Mesenteric fat pad (tissue), 1 donor: ENCODE measurements at places on chromosomes 13 and 19.

DNA sequence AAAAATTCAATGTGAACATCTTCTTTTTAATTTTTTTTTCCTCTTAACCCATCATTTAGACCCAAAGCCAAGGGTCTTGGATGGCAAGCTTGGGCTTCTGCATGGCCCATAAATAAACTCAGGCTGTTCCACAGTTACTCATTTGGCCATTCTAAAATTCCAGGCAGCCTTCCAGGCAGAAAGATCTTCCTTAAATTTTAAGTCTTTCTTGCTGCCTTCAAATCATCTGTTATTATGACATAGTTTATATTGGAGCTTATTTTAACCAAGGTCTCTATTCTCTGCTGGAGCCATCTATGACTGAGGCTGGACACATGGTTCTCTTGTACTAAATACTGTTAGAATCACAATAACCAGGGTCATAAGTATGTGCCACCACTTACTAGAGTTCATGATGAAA is 317.3 kb upstream of the MAB21L1 start:
- no peak for DNase-seq

DNA sequence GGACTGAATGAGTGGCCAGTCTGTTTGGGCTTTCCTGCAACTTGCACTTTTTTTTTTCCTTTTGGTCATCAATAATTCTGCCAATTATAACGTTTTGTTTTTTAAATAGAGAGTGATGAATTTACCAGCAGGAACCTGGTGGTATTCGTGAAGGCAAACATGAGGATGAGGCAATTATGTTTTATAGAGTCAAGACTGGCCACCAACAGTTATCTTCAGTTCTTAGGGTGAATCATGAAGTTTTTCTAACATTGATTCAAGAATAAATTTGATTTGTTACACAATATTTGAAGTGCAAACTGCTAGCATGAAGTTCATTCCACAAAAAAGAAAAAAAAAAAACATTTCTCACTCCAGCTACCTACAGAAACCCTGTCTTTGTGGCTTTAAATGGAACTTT is 244.5 kb downstream of the SPRY2 start:
- DNase-seq = no peak

GRCh38 chr13:100541897-100542825 is 46.4 kb downstream of the GGACT start:
- no peak for DNase-seq

- DNase-seq = no peak
Observed at GRCh38 chr19:18239303-18239702, 13.1 kb upstream of the PDE4C start.

GRCh38 chr13:27270594-27271520 is at the start of gene RASL11A:
RASL11A (plus strand) TSS chr13:27270830; CDS start chr13:27270945, 115 bp downstream.
- DNase-seq = peak; percentile 96

- no peak for DNase-seq
Observed at GRCh38 chr13:105587786-105588185, 947.7 kb downstream of the EFNB2 start.

- no peak for DNase-seq
Observed at GRCh38 chr19:48950830-48951519, 3.7 kb upstream of the BAX start.

- no peak for DNase-seq
Observed at GRCh38 chr19:1295169-1296012, 9.7 kb downstream of the EFNA2 start.

- DNase-seq = no peak
Observed at GRCh38 chr19:5987077-5987818, 9.3 kb upstream of the RANBP3 start.

DNA sequence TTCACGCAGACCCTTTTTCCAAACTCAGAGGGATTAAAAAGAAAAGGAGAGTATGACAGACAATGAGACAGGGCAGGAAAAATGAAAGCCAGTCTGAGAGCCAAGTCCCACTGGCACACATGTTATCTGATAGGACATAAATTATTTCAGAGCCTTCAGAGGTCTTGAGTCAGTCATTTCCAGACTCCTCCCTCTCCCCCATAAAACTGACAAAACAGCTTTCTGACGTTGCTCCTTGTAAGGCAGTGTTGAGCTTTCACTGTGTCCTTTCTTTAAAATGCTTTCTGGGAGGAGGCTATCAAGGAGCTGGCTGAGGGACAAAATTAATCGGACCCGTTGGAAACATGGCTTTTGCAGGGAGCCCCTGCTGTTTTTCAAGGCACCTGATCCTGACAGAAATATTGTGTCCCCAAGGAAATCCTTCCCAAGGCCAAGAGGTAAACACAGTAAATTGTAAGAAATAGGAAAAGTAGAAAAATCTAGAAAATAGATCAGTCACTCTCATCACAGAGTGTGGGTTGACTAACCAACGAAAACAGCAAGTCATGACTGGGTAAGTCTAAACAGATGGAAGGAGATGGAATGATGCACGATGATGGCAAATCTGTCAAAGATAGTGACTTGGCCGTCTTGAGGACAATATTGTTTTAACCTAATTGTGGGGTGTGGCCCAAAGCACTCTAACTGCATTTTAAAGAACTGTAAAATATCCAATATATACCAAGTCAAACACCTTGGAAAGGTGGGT is 89.7 kb downstream of the DCT start:
- no peak for DNase-seq

GRCh38 chr13:49343731-49344130 is 96.0 kb downstream of the CDADC1 start:
- no peak for DNase-seq

DNA sequence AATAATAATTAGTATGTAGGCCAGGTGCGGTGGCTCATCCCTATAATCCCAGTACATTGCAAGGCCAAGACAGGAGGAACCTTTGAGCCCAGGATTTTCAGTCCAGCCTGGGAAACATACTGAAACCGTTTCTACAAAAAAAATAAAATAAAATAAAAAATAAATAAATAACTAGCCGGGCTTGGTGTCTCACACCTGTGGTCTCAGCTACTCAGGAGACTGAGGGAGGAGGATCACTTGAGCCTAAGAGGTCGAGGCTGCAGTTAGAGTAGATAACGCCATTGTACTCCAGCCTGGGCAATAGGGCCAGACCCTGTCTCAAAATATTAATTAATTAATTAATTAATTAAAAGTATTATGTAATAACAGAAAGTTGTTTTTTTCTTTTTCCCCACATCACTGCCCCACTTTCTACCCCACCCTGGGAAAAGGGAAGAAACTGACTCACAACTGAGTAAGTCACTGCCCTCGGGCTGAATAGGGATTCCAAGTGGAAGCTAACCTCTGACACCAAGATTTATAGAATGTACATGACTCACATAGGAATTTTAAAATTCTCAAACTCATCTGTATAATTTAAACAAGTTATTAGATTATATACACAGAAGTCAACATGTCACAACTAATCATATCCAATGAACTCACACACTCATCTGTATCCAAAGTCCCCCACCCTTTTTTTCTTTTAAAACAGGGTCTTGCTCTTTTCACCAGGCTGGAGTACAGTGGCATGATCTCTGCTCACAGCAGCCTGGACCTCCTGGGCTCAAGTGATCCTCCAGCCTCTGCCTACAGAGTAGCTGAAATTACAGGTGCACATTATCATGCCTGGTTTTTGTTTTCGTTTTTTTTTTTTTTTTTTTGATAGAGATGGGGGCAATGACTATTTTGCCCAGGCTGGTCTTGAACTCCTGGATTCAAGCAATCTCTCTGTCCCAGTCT is 12.5 kb downstream of the ZNF611 start:
- no peak for DNase-seq

DNA sequence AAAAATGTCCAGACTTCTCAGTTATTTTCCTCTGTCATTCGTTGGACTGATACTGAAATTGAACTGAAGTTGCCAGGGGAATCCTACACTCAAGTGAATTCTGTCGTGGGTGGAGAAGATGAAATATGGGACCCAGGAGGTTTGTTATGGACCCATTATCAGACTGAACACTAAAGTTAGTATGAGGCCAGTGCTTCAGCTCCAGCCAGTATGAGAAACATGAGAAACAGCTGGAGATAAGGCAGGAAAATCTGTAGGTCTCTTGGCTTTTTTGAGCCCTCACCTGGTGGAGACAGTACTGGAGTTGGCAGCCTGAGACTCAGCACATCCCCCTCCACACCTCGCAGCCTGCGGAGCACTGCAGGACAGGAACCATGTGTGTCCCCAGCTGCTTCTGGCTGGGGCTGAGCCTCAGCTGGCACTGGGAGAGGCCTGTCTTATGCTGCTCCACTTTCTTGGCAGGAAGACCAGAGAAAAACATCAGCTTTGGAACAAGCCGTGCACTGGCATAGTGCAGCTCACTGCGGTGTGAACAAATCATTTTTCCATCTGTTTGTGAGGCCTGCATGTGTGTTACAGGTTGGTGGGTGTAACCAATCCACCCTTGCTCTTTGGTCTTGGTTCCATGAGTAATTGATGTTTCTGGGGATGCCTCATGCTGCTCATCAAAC is 641.0 kb downstream of the FGF9 start:
- DNase-seq = no peak

DNA sequence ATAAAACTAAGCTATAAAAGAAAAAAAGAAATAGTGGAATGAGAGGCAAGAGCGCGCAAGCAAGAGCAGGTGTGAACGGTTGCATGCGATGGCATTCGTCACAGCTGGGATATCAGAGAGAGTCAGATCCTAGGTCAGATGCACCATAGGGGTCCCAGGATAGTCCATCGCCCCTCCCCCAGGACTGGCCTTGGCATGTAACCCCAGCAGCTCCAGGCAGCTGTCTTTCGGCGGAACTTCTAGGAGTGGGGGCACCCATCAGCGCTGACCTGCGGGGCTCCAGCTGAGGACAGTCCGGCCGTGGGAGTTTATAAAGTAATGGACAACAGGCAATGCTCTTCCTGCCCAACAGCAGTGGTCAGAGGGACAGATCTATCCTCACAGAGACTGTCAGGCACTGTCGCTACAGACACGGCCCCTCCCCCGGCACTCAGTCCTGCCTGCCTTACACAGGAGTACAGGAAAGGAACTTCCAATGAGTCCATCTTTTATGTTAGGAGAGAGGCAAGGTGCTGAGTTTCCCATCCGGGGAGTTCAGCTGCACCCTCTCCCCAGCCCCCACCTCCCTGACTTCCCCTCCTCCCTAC is 1.4 kb downstream of the SIAH3 start:
- no peak for DNase-seq

DNA sequence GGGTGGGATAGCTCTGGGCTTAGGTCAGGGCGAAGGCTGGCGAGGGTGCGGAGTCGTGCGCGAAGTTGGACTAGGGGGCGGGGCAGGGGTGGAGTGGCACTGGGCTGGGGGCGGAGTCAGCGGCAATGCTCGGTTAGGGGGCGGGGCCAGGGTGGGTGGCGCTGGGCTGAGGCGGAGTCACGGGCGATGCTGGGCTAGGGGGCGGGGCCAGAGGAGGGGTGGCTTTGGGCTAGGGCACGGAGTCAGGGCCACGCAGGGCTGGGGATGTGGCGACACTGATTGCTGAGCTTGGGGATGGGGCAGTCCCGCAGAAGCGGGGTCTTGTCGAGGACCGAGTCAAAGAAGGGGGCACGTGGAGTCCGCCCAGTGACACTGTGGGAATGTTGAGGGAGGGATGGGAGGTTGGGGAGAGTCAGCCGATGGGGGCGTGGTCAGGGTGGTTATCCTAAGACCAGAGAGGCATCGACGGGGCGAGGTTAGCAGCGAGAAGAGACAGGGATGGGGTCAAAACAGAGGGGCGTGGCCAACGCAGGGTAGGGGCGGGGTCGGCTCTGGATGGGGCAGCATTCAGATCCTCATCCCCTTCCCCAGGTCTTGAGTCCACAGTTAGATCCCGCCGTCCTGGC is 8.7 kb downstream of the HOMER3 start:
- peak; percentile 94 for DNase-seq

DNA sequence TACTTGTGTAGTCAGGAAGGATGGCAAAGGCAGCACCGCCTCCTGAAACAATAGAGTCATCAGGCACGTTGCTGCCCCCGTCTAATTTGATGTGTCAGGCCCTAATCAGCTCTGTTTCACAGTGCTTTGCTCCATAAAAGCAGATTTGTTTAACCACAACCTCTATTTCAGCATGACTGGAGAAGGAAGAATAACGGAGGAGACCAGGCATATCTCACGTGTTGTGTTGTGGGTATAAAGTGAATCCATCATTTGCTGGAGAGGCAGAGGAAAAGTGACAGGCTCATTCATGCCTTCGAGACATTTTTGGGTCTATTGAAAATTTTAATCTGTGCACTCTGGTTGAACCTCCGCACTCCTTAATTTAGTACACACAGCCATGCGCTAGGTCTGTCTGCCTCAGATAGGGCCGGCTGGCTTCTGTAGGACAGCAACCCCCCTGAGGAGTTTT is 940.4 kb upstream of the SLC10A2 start:
- no peak for DNase-seq

GRCh38 chr13:98226496-98226895 is 49.4 kb upstream of the RNF113B start:
- no peak for DNase-seq

DNA sequence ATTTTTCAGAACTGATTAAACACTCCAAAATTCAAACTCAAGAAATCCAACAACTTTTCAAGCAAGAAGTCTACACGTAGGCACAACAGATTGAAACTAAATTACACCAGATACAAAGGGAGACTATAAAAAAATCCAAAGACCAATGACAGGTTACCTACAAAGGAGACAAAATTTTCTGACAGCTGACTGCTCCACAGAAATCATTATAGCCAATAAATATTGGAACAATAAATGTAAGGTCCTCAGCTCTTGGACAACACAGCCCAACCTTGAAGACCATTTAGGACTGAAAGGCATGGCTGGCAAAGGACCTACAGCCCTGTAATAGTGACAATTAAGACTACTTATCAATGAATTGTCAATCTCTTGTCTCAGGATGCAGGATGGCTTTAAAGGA is 15.9 kb downstream of the ZNF350 start:
- DNase-seq = no peak

DNA sequence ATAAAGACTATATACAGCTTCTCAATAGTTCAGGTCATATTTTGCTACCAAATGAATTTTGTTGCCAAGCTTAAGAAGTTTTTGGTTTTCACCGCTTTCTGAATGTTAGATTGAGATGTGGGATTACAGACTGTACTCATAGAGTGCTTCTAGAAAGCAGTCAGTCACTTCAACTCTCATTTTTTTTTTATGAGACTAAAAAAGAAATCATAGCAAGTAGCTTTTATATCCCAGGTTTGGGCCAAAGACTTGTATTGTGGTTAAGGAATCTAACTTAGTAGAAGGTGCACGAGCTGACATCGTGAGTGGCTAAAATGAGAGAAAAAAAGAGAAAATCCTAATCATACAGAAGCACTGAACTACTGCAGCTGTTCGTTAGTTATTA is 2.2 kb upstream of the USPL1 start:
- DNase-seq = no peak

GRCh38 chr13:77544355-77544754 is 8.8 kb downstream of the SCEL start:
- no peak for DNase-seq

DNA sequence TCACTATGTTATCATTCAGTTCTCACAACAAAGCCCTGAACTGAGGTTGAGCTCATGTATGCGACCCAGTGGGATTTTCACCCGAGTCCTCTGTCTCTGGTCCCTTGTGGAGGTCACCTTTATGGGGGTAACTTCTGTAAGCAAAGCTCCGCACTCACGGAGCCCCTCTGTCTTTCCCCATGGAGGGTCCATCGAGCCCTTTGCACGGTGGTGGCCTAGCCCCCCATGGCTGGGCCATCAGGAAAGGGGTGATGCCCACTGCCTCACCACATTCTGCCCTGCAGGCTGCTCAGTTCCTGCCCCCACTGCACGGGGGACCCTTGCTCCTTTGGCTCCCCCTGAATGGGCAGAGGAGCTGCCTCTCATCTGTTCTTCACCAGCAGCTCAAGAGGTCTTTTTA is 39.6 kb downstream of the CHST8 start:
- DNase-seq = no peak
